ENCODE measurements at places on chromosomes 3 and 15. TPM values are rescaled to one million over a fixed set of nuclear protein-coding genes. Genes with fewer than 3 reads are reported as not detected.

The ATP13A5 gene
- total RNA-seq: 0.41 TPM

The TMC3 gene
- under 0.01 TPM for total RNA-seq

The NANOGP8 gene
- not detected for total RNA-seq

- peak; percentile 21 for DNase-seq
Observed at GRCh38 chr3:32934150-32934742, 17.2 kb upstream of the CCR4 start.

DNA sequence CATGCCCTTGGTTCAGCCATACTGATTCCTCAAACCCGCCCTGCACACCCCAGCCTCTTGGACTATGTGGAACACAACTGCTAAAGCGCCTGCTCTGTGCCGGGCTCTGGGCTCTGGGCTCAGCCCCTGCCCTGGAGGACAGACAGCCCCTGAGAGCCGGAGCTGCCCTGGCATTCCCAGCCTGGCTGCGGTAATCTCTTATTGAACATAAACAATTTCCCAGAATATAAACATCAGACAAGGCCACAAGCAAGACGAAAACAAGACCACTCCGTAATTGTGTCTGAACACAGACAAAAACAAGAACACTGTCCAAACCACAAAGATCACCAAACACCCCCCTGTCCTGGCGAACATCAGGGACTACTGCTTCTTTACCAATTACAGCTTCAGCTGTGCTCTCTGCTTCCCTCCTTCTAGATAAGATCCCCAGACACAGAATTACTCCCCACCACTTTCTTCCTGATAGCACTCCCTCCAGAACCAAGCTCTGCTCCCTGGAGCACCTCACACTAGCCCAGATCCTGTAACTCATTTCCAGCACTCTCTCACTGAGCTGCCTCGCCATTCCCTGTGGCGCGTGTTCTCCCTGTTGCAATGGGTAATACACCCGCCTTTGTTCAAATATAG lies 57.1 kb upstream of the TLE3 start:
- no peak for DNase-seq

The ZNF662 gene
- total RNA-seq: 16.7 TPM

- DNase-seq: peak; percentile 26
Observed at GRCh38 chr3:42803414-42804105, 730 bp downstream of the HIGD1A start.

The HTR3C gene
- total RNA-seq: not detected

GRCh38 chr3:188037965-188038581 lies 115.9 kb upstream of the LPP start:
- no peak for DNase-seq

GRCh38 chr3:116280130-116280740 lies 165.1 kb downstream of the LSAMP start:
- DNase-seq: peak; percentile 6

GRCh38 chr15:22236469-22236868 lies 156.1 kb downstream of the OR4M2 start:
- DNase-seq: no peak

- no peak for DNase-seq
Observed at GRCh38 chr15:44711743-44712345, 527 bp downstream of the B2M start.

The DLL4 gene
- total RNA-seq: 4.1 TPM

GRCh38 chr15:87707071-87707470 lies 549.5 kb downstream of the NTRK3 start:
- DNase-seq: no peak

GRCh38 chr3:187247398-187247797 lies 44.1 kb downstream of the MASP1 start:
- DNase-seq: no peak

GRCh38 chr15:69757186-69757585 lies 304.6 kb downstream of the RPLP1 start:
- DNase-seq: no peak

GRCh38 chr3:14801031-14801430 lies 17.7 kb upstream of the FGD5 start:
- no peak for DNase-seq

DNA sequence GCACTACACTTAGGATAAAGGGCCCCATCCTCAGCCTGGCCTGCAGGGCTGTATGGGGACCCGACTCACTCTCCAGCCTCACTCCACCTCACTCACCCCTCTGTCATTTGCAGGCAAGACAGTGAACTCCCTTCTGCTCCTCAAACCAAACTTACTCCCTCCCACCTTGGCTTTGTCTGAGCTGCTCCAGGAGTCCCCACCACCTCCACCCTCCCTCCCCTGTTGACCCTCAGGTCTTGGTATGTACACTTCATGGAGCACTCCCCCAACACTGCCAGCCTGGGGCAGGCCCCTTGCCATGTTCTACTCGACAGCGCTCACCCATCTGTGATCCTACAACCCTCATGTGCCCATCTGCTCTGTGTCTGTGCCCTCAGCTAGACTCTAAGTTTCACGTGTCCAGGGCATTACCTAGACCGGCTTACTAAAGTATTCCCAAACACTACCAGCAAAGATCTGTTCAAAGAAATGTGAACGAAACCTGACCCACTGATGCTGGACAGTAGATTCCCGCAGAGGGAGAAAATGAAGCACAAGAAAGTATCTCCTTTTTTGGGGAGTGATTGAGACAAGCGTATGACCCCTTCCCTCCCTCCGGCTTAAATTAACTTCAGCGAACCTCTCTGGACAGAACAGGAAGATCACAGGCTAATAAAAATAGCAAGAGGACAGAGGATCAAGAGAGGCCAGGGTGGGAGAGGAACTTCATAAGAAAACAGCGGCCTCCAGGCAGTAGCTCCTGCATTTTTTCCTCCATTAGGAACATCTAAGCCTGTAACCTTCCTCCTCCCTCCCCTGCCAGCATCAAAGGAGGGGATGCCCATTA lies 113.2 kb downstream of the RFTN1 start:
- DNase-seq: no peak

The SMCO1 gene
- total RNA-seq: not detected

The DPPA2 gene
- total RNA-seq: not detected

DNA sequence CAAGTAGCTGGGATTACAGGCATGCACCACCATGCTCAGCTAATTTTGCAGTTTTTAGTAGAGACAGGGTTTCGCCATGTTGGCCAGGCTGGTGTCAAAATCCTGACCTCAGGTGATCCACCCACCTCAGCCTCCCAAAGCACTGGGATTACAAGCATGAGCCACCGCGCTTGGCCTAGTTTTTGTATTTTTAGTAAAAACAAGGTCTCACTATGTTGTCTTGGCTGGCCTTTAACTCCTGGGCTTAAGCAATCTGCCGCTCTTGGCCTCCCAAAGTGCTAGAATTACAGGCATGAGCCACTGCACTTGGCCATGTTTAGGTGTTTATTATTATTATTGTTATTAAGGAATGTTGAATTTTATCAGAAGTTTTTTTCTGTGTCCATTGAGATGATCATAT lies 14.7 kb downstream of the IL16 start:
- no peak for DNase-seq

- DNase-seq: no peak
Observed at GRCh38 chr3:87332789-87333188, 56.4 kb upstream of the POU1F1 start.

- DNase-seq: no peak
Observed at GRCh38 chr15:70503798-70504298, 259.5 kb downstream of the UACA start.

DNA sequence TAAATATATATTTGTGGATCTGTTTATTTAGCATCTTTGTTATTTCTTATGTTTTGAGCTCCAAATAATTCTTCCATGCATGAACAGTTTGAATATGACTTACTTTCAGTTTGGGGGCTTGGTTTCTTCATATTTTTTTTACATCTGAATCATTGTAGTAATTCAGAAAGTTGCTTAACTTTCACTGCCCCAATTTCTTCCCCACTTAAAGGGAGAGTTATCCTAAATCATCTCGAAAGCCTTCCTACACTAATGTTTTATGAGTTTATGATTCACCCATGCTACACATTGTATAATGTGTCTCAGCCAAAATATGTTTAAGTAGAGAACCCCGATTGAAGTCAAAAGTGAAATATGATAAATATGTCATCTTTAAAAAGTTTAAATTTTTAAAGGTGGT lies 47.8 kb downstream of the SPRED1 start:
- DNase-seq: no peak

The DYNC1LI1 gene
- total RNA-seq: 110 TPM

- DNase-seq: no peak
Observed at GRCh38 chr3:72390841-72391240, 457.4 kb downstream of the SHQ1 start.

GRCh38 chr15:58549785-58550074 lies 117.9 kb downstream of the LIPC start:
- no peak for DNase-seq

DNA sequence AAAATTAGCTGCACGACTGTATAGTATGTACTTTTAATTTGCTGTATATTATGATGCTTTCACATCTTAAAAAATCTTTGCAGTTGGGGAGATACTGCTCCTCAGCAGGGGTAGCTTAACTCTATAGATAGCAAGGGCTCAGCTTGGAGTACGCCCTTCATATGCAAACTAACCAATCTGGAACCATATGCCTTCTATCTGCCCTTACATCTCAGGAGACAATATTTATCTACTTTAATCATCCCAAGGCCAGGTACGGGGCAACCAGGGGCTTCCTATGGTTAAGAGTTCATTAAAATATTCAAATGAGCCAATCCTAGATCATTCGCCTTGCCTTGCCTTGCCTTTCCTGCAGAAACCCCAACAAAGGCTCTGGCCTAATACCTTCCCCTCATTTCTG lies 204.1 kb upstream of the ZBTB20 start:
- DNase-seq: no peak

The THRB gene
- total RNA-seq: 42.4 TPM

The GOLGA8K gene
- 0.41 TPM for total RNA-seq

The ASTE1 gene
- total RNA-seq: 15.1 TPM

- no peak for DNase-seq
Observed at GRCh38 chr3:188241072-188241471, 87.1 kb downstream of the LPP start.

- no peak for DNase-seq
Observed at GRCh38 chr3:9883706-9884554, 3.9 kb upstream of the CIDEC start.

DNA sequence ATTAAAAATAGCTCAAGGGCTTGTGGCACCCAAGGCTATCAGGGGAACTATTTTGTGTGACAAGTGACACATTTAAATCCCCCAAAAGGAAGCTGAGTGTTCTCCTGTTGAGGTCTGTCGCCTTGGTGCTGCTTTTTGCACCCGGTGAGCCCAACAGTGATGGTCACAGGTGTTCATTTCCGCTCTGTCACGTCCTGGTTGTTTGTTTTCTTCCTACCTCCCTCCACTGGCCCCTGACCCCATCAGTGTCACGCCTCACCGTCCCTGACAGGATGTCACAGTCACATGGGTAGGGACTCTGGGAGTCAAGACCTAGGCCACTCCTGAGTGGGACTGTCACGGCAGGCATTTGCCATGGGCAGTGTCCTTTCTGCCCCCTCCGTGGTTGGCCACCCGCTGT lies 11.2 kb downstream of the SLCO3A1 start:
- DNase-seq: no peak

GRCh38 chr3:46371519-46372340 lies 984 bp downstream of the CCR5 start:
- no peak for DNase-seq

GRCh38 chr3:30747771-30748281 lies 141.4 kb downstream of the TGFBR2 start:
- DNase-seq: no peak

DNA sequence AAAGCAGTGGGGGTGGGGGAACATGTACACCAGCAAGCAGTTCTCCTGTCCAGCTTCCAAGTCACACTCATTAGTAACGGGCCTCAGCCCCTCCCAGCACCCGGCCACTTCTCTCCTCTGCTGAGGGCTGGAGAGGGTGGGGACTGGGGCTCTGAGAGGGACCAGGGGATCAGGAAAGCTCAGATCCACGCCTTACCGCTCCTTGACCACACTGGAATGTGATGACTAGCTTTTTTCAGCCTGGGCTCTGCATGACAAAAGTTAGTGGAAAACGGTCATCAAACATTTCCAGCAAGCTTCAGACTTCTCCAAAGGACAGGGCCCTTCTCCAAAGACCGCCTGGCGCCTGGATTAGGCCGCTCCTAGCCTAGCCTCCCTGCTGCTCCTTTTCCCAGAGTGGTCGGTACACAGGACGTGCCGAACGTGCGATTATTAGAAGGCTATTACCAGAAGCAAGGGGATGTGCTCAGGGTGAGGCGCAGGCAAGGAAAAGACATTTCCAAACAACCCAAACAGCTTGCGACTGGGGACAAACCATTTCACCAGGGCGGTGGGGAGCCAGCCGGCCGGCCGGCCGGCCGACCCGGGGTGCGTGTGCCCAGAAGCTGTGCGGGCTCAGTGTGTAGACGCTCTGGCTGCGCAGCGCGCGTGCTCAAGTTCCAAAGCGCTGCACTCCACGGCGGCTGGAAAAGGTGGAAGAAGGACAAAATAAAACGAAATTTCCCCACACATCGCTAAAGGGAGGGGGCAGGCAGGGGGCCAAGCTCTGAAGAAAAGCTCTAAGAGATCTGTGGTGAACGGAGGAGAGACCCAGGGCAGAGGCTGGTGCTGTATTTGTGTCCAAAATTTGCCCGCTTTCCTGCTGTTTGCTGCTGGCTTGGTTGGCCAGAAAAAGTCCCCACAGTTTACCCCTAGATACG lies 51.0 kb upstream of the SSR3 start:
- DNase-seq: peak; percentile 24

The ZBBX gene
- total RNA-seq: 4.9 TPM

DNA sequence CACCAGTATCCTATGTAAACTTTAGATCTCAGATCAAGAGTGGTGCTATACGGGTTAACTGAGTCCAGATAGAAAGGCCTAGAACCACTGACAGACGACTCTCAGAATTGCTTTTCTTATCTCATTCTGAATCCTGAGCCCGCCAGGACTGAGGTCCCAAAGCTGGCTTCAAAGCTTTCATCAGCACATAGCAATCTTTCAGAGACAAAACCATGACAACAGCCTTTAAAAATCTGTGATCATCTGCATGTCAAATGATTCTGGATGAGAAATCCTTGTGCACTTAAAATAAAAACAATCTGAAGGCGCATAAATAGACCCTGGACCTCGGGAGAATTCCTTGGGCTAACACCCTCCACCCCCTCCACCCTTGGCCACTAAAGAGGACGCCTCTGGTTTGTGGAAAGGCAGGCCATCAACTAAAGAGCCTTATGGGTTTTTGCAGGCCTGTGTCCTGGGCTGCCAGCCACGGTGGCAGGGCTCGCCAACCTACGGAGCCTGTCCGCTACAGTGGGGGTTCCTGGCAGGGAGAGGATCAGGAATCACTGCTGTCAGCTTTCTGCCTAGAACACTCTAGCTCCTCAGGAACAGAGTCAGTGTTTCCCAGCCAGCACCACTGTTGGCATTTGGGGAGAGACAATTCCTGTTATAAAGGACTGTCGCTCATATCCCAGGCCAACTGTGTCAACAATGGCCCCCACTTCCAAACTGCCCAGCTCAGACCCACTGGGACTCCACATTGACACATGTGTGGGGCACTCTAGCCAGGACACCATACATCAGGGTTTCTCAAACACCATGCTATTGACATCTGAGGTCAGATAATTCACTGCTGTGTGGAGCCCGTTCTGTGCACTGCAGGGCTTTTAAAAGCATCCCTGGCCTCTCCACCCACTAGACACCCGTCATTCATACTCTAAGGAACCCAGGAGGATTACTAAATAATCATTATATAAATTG lies 20.2 kb downstream of the TLE3 start:
- DNase-seq: no peak

- DNase-seq: peak; percentile 85
Observed at GRCh38 chr3:50189274-50189673, 2.1 kb upstream of the GNAT1 start.

- no peak for DNase-seq
Observed at GRCh38 chr3:15385901-15386653, 41.3 kb downstream of the METTL6 start.

GRCh38 chr3:47009225-47010110 lies 30.0 kb downstream of the NBEAL2 start:
- peak; percentile 100 for DNase-seq

GRCh38 chr3:128317698-128318231 lies 148.9 kb downstream of the DNAJB8 start:
- no peak for DNase-seq
